ENCODE measurements at places on chromosomes 6 and 20.
A peak's percentile ranks its signal among the peaks of the same experiment; 100 is the strongest.

GRCh38 chr20:63863798-63864544 lies 1.1 kb upstream of the TPD52L2 start:
- peak; percentile 92 for DNase-seq

GRCh38 chr6:57267586-57268293 lies 45.6 kb upstream of the RAB23 start:
- DNase-seq = peak; percentile 18

DNA sequence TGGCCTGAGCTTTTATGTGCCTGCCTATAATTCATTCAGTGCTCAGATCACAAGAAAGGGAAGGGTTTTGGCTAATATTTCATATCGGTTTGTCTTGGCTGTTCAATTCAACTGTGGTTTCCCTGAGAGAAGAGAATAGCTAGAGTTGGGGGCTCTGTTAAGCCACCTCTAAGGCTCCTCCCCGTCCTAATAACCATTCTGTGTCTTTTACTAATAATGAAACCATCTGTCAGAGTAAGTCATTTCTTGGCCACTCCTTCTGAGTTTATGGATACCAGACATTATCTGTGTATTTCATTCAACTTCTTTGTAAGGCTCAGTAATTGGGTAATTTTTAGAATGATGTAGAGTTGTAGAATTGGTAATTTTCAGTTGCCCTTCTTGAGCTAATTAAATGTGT lies 5.2 kb downstream of the STX11 start:
- DNase-seq = no peak

DNA sequence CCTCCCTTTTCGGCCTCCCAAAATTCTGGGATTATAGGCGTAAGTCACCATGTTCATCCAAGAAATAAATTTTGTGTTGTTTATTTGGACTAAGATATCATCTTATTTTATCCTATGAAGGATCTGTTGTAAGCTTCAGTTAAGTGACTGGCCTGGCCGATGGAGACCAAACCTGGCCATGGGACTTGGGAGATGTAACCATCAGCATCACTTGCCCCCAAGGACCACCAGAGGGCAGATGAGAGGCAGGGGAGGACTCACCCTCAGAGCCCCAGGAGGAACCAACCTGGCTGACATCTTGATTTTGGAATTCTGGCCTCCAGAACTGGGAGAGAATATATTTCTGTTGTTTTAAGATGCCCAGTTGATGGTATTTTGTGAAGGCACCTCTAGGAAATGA lies 266.7 kb downstream of the CDH26 start:
- DNase-seq = peak; percentile 8

- peak; percentile 53 for DNase-seq
Observed at GRCh38 chr20:2840967-2841531, 504 bp downstream of the VPS16 start.

DNA sequence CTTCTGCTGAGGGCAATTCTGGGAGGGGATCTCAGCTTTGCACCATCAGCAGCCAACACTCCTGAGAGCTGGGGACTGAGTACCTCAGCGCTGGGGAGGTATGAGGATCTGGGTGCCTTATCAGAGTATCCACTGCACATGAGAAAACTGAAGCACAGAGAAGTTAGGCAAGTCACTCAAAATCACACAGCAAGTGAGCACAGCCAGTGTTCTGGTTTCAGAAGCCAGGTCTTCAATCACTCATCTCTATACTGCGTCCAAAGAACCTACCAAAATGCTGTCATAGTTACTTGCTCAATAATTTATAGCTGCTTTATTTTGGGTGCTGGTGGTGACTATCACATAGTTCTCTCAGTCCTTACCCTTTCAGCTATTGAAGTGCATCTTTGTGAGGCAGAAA lies 5.0 kb downstream of the ADTRP start:
- DNase-seq = no peak

- no peak for DNase-seq
Observed at GRCh38 chr6:157143171-157143889, 180.0 kb downstream of the TMEM242 start.

DNA sequence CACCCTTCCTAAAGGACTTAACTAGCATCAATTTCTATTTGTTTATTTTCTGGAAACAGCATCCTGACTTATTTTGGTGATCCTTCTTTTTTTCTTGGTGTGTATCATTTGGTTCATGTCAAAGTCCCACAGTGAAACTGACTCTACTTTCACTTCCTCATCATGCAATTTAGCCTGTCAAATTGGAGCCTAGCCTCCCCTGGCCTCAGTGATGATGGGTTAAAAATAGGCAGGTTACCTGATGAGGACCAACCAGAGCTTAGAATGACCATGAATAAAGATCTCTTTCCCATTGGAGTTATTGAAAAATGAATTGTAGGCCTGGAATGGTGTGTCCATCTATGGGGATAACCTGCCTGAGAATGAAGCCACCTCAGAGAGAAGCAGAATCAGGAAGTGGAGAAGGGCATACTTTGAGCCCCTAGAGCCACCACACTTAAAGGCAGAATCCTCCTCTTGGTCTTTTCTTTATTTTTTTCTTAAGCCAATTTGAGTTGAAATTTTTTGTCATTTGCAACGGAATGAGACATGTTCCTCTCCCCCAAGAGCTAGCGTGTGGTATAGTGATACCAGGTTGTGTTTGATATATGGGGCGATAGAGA lies 105.6 kb downstream of the BTBD3 start:
- peak; percentile 3 for DNase-seq

DNA sequence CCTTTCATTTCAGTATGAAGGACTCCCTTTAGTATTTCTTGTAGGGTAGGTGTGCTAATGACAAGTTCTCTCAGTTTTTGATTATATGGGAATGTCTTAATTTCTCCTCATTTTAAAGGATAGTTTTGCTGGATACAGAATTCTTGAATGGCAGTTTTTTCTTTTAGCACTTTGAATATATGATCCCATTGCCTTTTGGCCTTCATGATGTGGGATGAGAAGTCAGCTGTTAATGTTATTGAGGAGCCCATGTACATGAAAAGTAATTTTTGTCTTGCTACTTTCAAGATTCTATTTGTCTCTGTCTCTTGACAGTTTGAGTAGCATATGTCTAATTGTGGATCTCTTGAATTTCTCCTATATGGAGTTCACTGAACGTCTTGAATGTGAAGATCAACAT lies 30.9 kb downstream of the RSPH3 start:
- no peak for DNase-seq

DNA sequence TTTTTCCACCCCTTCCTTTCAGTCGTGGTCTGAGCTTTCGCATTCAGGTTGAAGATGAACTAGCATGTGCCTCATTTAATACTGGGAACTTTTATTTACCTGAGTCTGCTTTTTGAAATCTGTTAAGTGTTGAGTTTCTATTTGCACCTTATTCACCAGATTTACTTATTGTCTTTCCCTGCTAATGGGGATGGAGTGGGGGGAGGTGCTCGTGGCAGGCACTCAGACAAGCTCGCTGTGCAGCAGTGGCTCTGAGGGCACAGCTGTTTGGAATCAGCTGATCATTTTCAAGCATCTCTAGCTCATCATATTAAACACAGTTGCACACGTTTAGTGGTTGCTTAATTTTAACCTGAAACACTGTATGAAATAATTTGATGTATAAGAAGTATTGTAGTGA lies 35.6 kb downstream of the UTRN start:
- DNase-seq = no peak

DNA sequence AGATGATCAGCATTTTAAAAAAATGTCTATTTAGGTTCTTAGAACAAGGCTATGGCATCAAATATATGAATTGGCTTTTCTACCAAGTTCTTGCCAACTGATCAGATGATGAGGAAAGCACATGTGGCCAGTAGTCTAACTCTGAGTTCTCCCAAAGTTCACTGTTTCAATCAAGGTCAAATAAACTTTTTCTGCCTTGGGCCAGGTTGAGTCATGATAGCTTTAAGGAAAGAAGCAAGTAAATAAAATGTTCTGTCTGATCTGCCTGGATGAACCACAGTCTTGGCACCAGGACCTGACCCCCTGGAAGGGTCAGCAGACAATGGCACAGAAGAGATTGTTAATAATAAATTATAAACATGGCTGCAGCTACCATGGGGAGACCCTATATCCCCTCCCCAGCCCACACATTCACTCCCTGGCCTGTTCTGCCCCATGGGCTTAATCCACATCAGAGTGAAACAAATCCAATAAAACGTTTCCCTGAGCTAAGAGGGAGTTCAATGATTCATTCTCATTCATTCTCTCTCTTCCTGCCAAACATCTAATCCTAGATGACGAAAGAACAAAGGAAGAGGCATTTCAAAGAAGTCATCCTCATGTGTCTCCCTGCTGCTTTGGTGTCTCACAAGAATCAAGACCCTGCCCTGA lies 661.6 kb downstream of the DHX35 start:
- no peak for DNase-seq

DNA sequence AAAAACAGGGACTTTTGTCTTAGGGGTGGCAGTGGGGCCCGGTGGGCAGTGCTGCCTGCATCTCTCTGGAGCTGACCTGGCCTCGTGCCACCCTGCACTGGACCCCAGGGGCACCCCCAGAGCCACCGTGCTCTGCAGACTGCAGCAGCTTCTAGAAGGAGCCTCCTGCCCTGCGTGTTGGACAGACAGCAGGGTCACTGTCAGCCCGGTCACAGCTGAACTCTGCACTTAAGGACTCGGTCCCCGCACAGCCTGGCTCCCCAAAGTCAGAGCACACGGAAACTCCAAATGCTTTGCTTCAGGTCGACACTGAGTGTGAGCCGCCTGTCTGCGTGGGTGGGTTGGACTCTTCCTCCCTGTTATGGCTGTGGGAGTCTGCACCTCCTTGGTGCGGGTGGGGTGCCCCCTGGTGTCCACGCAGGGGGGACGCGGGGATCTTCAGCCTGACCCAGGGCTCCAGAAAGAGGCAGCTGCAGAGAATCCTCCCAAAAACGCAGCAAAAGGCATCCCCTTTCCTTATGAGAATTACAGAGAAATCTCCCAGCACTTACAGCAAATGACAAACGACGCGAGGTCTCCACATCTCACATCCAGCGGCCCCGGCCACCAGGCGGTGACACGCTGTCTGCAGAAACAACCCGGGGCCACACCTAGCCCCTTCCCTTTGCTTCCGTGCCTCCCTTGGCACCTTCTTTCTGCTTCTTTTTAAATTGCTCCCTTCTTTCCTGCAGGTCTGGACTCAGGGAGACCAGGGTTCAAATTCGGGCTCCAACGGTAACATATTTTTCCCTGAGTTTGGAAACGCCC lies 36.3 kb upstream of the DACT2 start:
- no peak for DNase-seq

- no peak for DNase-seq
Observed at GRCh38 chr6:55853008-55854001, 22.1 kb downstream of the BMP5 start.

- no peak for DNase-seq
Observed at GRCh38 chr20:32035426-32035779, 16.6 kb upstream of the HCK start.

GRCh38 chr6:21908161-21908848 lies 314.8 kb downstream of the SOX4 start:
- DNase-seq = no peak

GRCh38 chr6:156413154-156413553 lies 364.0 kb upstream of the ARID1B start:
- DNase-seq = no peak

- DNase-seq = no peak
Observed at GRCh38 chr20:25654487-25654886, 30.7 kb upstream of the NANP start.

- DNase-seq = no peak
Observed at GRCh38 chr20:19682249-19682648, 75.8 kb upstream of the RIN2 start.

GRCh38 chr6:6866656-6867403 lies 240.9 kb upstream of the RREB1 start:
- DNase-seq = no peak

DNA sequence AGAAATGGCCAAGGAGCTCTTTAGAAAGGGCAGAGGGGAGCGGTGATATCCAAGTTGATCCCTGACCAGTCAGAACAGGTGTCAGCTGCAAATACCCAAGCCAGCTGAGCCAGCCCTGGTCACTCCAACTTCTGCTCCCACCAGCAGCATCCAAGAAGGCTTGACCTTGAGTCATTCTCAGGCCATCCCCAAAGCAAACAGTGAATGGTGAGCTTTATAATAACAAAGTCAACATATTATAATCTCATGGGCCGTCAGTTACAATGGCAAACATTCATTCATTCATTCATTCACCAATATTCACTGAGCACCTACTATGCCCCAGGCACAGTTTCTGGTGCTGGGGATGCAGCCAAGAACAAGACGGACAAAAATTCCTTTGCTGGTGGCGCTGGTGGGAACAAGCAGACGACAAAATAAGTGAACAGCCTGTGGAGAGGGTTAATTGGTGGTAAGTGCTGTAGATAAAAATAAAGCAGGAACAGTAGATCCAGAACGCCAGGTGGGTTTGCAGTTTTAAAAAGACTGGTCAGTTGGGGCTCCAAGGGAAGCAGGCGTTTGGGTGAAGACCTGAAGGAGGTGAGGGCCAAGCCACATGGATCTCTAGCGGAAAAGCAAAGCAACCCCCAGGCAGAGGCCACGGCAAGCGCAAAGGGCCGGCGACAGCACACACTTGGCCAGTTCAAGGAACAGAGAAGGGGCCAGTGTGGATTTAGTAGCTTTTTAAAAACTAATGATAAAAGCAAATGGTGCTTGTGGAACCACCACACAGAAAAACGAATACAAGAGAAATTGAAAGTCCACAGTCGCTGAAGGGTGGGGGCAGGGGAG lies 131.8 kb upstream of the PTPN1 start:
- no peak for DNase-seq

DNA sequence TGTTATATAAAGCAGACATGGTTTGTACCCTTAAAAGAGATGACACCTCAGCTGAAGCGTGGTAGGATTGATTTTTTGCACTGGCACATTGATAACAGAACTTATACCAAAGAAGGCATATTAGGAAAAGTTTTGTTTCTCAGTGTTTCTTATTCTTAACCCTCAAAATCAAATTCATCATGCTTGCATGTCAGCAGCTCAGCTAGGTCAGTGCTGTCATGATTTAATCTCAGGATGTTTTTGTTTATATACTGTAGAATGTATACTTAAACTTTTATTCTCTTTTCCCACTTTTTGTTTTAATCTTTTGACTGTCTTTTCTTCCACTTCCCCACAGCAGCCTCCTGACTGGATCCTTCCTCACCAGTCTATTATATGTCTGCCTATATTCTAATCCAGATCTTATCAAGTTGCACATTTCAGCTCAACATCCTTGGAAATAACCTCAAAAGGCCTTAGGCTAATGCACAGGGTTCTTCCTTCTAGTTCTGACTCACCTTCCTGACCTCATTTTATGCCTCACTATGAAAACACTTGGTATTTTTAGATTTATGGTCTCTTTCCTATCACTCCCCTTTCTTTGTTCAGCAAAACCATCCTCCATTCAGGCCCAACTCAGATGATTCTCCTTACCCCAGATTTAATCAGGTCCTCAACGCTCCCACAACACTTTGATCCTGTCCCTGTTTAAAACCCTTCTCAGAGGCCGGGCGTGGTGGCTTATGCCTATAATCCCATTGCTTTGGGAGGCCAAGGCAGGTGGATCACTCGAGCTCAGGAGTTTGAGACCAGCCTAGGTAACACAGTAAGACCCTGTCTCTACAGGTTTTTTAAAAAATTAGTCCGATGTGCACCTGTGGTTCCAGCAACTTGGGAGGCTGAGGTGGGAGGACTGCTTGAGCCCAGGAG lies 7.2 kb downstream of the HEBP2 start:
- no peak for DNase-seq

GRCh38 chr6:66065313-66065712 lies 358.3 kb upstream of the EYS start:
- no peak for DNase-seq
